Stimulated activated CD8-positive, alpha-beta memory T cell treated with anti-CD3 and anti-CD28 coated beads, Interleukin-15, amount 100 ng/mL, for 24 hours (primary cell): ENCODE measurements at places on chromosomes 2 and 18.

- no peak for DNase-seq
These were observed 117.1 kb upstream of the SP5 start for GRCh38 chr2:170598067-170598395.

- DNase-seq, result no peak
These were observed 195.0 kb downstream of the BCL11A start for GRCh38 chr2:60358476-60358875.

DNA sequence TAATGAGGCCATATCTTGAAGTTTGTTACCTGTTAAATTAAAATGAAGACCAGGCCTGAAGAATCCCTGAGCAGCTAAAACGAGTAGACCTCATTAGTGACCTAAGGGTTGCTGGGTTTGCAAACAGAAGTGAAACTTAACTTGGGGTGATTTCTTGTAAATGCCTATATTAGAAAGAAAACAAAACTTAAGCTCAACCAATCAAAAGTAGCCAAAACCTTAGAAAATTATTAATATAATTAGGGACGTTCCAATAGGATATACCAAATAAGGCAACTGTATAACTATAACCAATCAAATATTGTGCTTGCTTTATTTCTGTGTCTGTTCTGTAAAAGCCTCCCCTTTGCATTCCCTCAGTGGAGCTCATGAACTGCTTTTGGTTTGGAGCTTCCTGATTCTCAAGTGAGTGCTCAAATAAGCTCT lies 137.9 kb upstream of the VRK2 start:
- DNase-seq, result no peak

DNA sequence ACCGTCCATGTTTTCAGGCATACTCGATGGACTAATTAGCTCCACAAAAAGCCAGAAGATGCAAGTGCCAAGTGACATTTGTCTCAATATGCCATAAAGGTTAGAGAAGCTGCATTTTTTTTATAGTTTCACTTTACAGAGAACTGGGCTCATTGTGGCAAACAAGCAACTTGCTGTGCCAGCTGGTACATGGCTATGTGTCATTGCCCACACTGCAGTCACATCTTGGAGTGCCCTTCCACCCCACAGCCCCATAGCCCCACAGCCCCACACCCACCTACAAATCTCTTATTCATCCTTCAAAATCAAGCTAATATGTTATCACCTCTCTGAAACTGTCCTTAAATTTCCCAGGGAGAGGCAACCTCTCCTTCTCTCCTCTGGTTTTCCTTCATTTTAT lies 451.9 kb downstream of the ARHGAP15 start:
- DNase-seq, result no peak

DNA sequence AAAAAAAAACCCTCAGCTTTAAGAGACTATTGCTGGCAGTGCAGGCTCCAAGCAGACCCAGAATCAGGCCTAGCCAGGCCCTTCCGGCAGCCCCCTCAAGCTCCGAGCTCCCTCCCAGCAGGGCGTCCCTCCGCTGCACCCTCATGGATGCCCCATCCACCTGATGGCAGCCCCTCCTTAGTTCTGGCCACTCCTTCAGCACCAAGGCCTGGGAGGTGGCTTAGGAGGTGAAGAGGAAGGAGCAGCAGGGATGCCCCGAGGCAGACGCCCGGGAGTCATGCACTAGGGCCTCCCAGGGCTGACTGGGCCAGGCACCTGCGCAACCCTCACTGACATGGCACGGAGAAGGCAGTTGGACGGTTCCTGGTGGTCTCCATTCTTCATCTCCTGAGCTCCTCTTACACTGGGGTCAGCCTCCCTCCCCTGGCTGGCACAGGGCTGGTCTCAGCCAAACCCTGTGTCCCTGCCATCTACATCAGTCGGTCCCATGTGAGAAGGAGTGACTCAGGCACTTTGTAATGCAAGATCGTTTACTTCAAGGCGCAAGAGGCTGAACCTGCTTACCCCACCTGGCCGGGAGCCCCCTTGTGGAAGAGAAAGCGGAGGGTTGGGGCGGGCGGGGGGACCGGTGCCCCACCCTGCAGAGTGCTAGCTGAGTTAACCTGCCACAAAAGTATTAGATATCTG lies 53.5 kb upstream of the ID2 start:
- DNase-seq, result no peak
